Iris pigment epithelial cell (primary cell): ENCODE measurements at places on chromosomes 5 and 9.

DNA sequence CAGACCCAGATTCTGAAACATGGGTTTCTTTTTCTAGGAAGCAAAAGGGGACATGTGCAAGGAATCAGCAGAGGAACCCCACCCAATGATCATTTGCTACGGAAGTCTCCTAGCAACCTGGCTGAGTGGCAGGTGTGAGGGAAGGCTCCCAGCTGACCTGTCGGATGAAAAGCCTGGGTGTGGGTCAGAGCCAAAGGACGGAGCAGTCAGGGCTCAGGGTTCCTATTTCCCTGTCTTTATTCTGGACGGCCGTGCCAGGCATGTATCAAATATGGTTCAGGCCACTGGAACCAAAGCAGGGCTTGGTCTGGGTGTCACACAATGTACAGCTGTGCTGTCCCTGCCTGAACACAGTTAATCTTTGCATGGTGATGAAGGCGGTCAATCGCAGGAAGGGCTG, 20.1 kb downstream of the STK10 start:
- no peak for DNase-seq

DNA sequence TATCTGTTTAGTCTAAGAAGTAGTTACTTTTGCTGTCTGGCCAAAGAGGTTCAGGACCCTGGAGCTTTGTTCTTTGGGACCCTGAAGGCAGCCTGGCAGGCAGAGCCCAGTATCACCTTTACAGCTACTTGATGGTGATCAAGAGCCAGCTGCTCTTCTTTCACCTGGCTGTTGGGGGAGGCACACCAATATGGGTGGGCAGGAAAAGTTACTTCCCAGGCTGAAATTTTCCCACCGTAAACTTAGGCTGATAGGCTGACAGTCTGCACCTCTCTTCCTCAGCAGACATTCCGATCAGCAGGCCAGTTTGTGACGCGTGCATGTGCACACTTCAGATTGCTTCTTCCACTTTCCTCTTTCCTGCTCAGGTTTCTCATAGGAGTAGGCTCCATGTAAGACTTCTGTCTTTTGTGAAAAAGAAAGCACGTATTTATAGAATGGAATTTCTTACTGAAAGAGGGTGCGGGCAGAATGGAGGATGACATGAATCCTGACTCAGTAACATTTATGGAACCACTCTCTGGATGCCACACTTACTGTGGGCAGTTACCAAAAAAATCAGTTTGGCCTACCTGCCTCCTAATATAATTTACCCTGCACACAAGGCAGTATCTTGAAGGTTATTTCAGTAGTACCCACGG, 223.9 kb upstream of the DMRT1 start:
- no peak for DNase-seq

DNA sequence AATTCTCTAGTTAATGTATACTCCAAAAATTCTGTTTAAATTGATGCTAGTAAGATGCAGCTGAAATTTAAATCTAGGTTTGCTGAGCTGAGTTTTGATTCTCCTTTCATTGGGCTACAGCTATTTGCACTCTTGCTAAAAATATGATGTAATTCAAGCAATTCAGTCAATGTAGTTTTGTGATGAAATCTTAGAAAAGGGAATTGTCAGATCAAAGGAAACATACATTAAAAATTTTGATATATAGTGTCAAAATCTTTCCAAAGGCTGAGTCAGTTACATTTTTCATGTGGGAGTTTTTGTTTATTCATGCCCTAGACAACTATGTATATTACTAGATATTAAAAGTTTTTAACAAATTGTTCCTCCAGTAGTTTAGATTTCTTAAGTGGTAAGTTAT, 334.9 kb upstream of the DAB2 start:
- DNase-seq = peak; percentile 40

DNA sequence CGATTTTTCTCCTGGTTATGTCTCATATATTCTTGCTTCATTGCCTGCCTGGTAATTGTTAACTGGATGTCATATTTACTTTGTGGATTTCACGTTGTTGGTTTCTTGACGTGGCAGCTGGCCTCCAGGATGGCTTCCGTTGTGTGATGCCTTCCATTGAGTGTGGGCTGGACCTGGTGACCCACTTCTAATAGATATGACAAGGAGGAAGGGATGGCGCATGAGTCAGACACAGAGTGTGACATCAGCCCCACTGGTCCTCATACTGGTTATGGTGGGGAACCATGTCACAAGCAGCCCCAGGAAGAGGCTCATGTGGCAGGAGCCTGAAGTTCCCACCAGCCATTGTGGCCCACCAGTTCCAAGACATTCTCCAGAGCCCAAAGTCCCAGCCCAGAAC, 6.4 kb upstream of the PAEP start:
- no peak for DNase-seq

DNA sequence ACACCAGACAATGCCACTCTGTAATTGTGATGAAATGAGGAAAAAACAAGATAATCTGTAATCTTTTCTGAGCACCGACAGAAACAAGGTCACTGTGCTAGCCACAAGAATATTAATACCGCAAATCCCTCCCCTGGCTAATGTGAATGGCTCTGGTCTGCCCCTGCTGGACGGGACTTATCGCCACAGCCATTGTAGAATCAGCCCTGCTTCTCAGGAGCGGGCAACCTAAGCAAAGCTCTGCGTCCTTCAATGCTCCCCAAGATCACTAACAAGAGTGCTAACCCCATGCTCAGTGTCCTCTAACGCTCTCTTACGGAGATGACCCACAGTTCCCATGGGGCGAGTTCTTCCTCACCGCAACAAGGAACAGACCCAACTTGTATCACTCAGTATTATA, 42.7 kb downstream of the OR2V1 start:
- peak; percentile 30 for DNase-seq

DNA sequence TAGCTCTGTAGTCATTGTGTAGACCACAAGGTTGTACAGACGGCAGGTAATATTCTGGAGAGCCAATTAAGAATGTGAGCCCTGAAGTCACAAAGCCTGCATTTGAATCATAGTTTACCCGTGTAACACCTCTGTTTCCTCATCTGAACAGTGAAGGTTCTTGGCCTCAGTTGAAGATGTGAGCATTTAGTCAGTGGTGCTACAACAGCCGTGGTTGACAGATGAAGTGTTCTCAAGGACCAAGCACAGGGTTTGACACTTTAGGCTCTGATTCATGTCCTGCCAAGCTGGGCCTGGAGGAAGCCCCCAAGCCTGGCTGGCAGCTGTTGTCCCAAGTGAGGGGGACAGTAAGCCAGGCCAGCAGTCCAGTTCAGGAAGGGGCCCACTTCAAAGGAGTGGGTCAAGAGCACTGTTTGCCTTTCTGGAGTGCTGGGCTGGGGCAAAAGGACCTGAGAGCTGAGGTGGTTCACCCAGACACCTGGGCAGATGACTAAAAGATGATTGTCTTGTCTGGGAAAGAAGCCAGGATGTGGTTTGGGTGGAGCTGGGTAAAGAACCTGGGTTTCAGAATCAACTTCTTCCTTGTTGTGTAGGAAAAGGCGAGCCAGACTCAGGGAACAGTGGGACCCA, 20.7 kb downstream of the FAXDC2 start:
- peak; percentile 42 for DNase-seq

DNA sequence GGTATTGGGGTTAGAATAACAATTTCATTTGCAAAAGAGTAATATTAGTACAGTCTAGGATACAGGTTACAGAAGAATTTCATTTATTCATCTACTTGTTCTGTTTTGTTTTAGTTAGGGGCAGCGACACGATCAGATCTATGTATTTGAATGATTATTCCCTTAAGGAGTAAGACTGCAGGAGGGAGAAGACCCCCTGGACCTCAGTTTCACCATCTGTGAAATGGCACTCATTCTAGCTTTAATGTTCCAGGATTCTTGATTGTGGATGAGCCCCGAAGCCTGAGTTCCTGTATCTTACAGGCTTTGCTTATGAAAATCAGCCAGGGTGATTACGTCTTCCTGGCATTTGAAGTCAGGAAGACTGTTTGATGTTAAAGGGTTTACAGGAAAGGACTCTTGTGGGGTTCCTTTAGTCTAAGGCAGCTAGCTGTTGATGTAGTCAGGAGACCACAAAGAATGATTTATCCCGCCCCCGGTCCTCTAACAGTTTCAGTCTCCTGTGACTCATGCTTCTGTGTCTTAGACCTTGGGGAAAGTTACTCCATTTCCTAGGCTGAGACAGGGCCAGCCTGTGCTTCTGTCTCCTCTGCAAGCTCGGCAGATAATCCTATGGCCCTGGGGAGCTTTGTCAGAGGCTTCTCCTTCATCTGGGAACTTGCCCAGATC, 11.5 kb downstream of the SMIM3 start:
- peak; percentile 100 for DNase-seq

DNA sequence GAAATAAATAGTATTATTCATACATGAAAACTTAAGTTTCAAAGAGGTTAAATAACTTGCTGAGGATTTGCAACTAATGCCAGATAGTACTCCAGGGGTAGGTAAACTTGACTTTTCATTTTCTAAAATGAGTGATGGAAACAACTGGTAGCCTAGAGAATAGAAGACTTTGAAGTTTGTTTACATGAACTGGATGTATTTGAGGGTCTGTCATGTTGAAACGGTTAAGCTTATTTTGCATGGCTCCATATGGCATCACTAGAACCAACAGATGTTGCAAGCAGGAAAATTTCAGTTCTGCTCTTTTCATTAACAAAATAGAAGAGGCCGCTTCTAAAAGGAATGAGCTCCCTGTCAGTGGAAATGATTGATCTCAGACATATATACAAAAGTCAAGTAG, 105.1 kb upstream of the SGCD start:
- no peak for DNase-seq

- DNase-seq = peak; percentile 3
These were observed at the start of gene PCDHB3 for GRCh38 chr5:141100243-141100805. PCDHB3 (plus strand) TSS chr5:141100473; CDS start chr5:141100650, 177 bp downstream.

DNA sequence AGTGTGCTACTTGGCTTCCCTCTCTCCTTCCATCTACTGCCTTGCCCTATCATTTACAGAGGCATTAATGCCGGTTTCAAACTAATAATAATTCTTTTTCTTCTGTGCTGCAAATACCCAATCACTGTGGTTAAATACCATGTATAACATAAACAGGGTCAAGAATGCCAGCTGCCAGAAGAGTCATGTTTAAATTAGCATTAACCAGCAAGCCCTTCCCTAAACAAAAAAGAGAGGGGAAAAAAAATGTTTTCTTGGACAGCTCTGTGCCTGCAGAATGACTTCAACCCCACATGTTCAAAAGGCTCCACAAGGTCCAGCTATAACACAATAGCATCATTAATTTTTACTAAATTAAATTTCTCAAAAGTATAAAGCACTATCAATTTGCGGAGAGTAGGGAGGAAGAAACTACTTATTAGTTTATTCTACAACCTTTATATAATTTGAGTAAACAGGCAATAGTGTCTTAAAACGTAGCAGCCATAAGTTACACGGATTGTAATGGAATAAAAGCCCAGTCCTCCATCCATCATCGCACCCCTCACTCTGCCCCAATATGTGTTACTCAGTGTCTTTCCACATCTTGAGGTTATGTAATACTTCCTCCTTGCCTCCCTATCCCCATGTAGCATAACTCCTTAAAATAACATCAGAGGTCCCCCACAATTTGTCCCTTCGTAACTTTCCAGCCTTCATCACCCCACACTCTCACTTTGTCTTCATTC, 3.9 kb downstream of the LPAR1 start:
- peak; percentile 28 for DNase-seq

DNA sequence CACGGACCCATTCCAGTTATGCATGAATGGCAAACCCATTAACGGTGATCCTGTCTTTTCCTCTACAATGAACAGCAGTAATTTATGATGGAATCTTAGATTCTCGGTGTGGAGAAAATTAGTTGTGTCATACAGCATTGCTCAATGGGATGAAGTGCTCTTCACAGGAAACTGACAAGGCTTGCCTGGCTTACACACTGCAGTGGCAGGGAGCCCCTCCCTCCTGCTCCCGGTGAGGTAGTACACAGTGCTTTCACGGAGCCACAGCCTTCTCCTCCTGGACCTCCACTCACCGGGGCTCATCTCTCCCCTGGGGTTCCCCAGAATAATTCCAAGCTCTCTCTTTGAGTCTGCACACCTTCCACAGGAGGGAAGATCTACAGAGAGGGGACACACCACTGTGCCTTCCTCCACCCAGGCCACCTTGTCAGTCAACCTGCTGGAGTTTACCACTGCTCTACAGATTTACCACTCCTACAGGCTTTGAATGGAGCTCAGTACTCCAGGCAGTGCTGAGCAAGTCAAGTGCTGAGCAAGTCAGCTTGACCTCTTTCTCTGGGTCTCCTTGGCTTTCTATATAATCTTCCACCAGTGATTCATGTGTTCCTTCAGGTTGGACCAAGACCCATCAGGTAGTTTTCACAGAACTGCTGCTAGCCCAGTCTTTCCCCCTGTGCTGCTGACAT, 59.1 kb upstream of the TBC1D2 start:
- DNase-seq = peak; percentile 89

- DNase-seq = no peak
These were observed 46.8 kb upstream of the SLIT3 start for GRCh38 chr5:169347786-169348185.

DNA sequence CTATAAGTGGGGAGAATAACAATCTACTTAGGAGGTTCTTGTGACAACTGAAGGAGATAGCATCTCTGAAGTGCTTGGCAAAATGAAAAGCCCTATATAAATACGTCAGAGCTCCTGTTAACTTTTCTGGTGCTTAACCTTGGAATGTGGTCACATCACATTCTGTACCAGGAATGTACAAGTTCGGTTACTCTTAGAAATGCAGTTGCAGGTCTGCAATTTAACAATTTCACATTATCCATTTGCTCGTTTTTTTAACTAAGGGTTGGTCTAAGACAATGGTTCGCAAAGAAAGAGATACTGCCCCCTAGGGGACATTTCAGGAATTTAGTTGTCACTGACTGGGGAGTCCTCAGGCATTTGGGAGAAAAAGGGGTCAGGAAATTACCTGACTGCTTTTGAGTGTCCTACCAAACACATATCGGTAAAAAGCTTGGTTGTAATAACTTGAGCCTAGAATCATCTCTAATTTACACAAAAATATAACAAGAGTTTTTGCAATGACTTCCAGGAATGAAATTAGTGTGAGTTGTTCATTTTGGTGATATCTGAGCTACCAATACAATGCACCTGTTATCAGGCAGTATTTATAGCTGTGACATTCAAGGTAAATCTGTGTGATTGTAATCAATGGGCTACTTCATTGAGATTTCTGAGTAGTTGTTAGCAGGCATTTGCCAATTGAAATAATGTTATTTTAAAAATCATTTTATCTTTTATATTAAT, 5.4 kb upstream of the HBEGF start:
- DNase-seq = peak; percentile 58

GRCh38 chr9:3929345-3930047, 370.4 kb downstream of the GLIS3 start:
- no peak for DNase-seq

- no peak for DNase-seq
These were observed 906.7 kb downstream of the NR2F1-AS1 start for GRCh38 chr5:92674321-92674720.

GRCh38 chr5:108727651-108728565, 19.8 kb upstream of the FER start:
- peak; percentile 93 for DNase-seq

DNA sequence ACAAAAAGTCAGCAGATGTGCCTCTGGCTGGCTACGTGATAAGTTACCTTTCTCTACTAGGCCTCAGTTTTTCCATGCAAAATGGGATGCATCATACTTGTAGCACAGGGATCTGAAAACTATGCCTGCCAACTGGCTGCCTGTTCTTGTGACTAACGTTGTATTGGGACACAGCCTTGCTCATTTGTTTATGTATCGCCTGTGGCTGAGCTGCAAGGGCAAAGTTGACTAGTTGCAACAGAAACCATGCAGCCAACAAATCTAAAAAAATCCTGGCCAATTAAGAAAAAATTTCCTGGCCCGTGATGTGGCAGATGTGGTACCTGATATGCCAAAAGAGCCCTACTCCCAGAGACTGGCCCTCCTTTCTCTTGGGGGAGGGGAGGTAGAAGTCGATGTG, 131.3 kb downstream of the SEC61B start:
- peak; percentile 98 for DNase-seq
